HT-29 (cell line): ENCODE measurements at places on chromosomes 4 and X. TPM values are rescaled to one million over a fixed set of nuclear protein-coding genes. Genes with fewer than 3 reads are reported as not detected.

GRCh38 chrX:64265265-64265664 is 34.9 kb upstream of the ASB12 start:
- DNase-seq = no peak

DNA sequence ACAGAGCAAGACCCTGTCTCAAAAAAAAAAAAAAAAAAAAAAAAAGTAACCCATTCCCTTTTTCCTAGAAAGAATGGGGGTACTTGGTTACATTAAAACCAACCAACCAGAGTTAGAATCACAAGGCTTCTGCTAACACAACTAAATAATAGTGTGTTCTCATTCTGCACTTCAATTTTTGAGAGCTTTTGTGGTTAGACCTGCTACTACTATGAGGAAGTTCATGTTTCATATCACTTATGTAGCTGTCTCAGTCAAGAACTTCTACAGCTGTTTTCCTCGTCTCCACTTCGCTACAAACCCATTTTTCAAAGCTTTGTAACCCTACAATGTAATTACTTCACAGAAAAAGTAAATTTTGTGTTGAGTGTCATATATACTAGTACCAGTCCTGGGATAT is 58.3 kb downstream of the PDHA2 start:
- no peak for DNase-seq

DNA sequence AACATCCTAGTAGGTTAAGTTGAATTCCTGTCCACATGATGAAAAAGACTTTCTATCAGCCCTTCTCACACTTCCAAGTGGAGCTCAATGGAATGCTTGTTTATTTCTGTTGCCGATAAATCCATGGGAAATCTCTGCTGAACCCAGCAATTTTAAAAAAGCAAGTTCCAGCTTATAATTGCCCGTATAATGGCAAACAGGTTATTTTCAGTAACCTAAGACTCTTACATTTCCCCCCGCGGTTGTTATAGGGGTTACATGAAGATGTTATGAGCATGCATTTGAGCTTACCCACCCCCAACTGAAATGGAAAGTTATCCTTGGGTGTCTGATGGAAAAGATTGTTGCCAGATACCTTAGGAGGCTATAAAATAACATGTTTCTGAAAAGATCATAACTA is 136.2 kb downstream of the PALLD start:
- DNase-seq = no peak

DNA sequence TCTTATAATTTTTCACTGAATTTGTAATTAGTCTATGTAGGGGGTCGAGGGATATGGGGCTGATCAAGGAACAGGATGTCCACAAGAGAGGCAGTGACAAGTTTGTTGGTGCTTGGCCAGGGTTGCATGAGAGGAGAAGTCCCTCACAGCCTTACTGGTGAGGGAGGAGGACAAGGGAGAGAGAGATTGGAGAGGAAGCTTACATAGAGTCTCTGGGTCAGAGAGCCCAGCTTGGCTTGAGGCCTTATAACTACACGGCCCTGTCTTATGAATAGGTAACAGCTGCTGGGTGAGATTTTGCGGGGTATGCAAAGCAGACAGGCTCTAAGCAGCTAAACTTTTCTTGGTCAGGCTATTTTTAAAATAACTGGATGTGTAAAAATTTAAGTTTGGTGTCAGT is 37.9 kb upstream of the OTUD4 start:
- DNase-seq = no peak

GRCh38 chr4:105305019-105305836 is 158.6 kb downstream of the TET2 start:
- DNase-seq = no peak

DNA sequence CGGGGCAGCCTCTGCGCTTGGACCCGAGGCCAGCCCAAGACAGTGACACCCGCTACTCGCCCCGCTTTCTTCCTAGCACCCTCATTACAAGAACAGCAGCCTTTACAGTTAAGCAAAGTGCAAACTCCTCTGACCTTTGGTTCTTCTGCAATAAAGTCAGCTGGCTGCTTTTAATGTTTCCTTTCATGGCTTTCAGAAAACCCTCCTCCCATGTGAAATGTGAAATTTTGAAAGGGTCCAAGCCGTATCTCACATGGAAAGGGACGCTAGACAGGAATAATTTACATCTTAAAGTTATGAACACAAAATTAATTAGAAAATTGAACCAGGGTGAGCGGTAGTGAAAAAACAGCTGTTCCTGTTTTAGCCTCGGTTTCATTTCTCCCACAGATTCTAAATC is 520.1 kb upstream of the FRG1 start:
- no peak for DNase-seq

The RTL9 gene
- 0.03 TPM in 1 of 2 replicates, not detected in the other for total RNA-seq

The POU3F4 gene
- total RNA-seq = not detected in 2 replicates

The RBMXL3 gene
- not detected in 2 replicates for total RNA-seq

The RBPJ gene
- total RNA-seq = 17.8 and 23.8 TPM in 2 replicates

The ATOH1 gene
- 2.7 and 3.7 TPM in 2 replicates for total RNA-seq

The SNCA gene
- not detected in 2 replicates for total RNA-seq

The GRIA3 gene
- total RNA-seq = not detected in 2 replicates
